ENCODE measurements at places on chromosomes 5 and 9. TPM values are rescaled to one million over a fixed set of nuclear protein-coding genes. Genes with fewer than 3 reads are reported as not detected.

GRCh38 chr9:38331141-38331540 is 61.4 kb upstream of the ALDH1B1 start:
- DNase-seq, result no peak

GRCh38 chr9:4927043-4927471 is 58.0 kb upstream of the JAK2 start:
- no peak for DNase-seq

DNA sequence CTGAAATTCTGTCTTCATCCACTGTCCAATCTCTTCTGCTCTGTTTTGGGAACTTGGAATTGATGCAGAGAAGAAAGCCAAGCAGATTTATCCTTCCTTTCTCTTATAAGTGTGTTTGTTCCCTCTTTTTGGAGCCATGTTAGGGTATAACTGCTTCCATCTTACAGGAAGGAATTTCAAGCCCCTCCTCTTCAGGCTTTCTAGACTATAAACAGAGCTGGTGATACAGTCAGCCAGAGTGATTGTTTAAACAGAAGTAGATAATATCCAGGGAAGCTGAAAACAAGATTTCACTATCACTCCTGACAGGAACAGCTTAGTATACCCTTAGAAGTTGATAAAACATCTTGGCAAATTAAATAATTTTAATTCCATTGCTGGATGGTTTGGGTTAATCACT is 102.1 kb upstream of the DMRT1 start:
- no peak for DNase-seq

DNA sequence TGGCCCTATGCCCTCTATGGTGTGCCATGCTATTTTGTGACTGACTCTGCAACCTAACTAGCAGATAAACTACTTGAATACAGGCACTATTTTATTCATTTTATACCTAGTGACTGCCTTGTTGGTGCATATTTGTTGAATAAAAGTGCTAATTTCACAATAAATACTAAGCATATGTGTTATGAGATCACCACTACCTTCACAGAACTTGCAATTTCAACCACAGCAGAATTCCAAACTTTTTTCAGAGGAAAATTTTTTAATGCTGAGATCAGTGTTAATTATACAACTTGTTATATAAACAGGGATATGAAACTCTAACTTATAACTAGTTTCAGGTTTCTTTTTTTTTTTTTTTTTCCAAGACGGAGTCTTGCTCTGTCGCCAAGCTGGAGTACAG is 94.8 kb downstream of the NR3C1 start:
- no peak for DNase-seq

DNA sequence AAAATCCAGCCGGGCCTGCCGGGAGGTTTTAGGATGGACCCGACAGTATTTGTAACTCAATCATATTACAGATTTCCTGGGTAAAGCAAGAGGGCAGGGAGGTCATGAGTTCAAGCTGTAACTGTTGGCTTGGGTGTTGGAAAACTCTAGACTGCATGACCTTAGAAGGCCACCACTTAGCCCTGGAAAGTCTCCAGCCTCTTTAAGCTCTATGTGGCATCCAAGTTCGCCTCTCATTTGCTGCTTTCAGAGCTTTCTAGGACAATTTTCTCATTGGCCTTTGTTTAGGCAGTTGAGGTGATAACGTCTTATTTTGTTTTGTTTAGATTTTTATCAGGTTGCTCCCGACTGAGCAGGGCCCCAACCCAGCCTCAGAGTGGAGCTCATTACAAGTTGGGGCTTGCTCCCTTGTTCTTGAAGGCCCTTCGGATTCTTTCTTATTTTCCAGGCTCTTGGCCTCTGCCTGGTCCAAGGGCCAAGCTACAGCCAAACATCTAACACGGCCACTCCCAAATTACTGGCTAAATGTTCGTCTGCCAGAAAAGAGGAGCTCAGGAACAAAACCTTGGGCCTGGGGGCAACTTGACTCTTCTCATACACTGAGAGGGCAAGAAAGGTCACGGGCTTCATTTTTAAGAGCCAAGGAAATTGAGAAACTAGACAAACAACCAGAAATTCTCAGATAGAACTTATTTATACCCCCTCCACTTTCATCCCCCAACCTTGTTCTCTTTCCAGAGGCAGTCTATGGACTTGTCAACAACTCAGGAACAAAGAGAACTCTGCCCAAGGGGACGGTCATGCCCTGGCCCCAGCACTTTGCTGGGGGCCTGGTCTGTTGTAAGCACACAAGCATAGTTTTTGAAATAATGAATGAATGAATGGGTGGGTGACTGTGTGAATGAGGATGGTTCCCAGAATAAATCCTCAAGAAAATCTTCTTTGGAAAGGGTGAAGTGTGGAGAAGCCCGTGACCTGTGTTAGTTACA is 526.9 kb downstream of the BNC2 start:
- DNase-seq, result no peak

DNA sequence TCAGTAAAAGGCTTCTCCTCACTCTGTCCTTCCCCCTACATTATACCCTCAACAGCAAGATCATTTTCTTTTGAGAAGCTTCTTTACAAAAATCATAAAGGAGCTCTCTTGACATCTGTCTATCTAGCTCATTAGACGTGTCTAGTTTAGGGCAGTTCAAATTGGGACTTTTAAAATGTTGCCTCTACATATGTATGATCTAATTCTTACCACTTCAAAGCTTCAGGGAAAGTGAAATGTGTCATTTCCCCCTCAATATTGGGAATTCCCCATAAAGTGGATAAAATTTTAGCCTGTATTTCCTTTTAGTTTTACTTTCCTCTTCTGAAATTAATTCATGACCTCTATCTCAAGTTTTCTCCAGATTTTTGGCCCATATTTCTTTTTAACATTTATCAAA is 323.7 kb downstream of the ARRDC3 start:
- DNase-seq, result no peak

- DNase-seq, result no peak
Measured at GRCh38 chr5:67082941-67083340, 113.7 kb downstream of the CD180 start.

- DNase-seq, result no peak
Measured at GRCh38 chr9:129597355-129598088, 23.4 kb downstream of the C9orf50 start.

- DNase-seq, result no peak
Measured at GRCh38 chr5:166582416-166582815, 1709.0 kb upstream of the WWC1 start.

- no peak for DNase-seq
Measured at GRCh38 chr9:98412101-98412842, 156.8 kb upstream of the TBC1D2 start.

GRCh38 chr9:134319306-134320125 is 6.7 kb upstream of the RXRA start:
- no peak for DNase-seq

GRCh38 chr5:611731-612486 is at the start of gene CEP72:
TSS of gene CEP72 (plus strand) at chr5:612340. CDS start at chr5:612362, 22 bp downstream.
- DNase-seq, result no peak

Gene C6
- total RNA-seq, result 0.05 TPM

Gene F2RL2
- total RNA-seq, result 30.9 TPM

Gene TTC16
- total RNA-seq, result not detected

Gene FSTL4
- total RNA-seq, result not detected

Gene SLC34A1
- not detected for total RNA-seq

Gene BTNL8
- total RNA-seq, result not detected

Gene PKD2L2
- total RNA-seq, result not detected

Gene CDKN2AIPNL
- 25.7 TPM for total RNA-seq

Measured in glomerular endothelial cell (primary cell).